ENCODE measurements at places on chromosomes 2 and 18.

DNA sequence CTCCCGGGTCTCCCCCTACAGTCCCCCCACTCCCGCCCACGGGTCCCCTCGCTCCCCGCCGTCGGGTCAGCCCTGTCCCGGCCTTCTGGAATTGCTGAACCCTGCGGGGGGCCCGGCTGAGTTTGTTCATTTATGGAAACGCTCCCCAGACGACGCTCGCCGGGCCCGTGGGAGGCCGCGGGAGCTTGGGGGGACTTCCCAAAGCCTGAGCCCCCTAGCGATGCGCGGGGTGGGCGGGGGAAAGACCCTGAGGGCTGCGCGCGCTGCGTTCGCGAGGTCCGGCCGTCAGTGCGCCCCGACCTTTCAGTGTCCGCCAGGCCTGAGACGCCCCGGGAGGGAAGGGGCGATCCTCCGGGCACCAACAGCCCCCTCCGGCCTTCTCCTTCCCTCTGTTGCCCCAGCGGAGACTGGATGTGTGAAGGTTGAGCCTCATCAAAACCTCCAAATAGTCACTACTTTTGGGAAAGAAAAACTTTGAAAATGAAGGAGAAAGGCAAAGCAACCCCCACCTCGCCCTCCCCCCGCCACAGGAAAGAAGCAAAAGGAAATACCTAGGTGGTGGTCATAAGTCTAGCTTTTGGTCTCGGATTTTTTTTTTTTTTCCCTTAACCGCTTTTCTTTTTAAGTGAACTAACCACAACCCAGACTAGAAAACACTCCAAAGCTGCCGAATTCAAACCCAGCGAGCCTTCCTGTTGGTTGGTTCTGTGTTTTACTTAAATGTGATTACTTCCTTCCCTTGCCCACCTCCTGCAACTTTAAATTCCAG is 509 bp upstream of the CYS1 start:
- no peak for DNase-seq

GRCh38 chr18:40534723-40535122 is 1420.3 kb upstream of the PIK3C3 start:
- no peak for DNase-seq

DNA sequence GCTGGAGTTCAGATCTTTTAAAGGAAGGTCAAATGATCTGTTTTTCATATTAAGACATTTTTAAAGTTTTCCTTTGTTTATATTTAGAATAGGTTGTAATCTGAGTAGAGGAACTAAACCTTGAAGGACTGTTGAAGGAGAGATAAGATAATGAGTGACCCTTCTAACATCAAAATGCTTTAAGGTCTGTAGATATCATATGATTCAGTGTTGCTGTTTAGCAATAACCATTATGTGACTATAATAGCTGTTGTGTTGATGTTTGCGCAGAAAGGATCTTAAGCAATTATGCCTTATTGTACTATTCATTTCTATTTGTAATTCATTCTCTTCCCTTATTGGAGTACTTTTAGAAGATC is 60.0 kb downstream of the SLC16A14 start:
- DNase-seq, result no peak

DNA sequence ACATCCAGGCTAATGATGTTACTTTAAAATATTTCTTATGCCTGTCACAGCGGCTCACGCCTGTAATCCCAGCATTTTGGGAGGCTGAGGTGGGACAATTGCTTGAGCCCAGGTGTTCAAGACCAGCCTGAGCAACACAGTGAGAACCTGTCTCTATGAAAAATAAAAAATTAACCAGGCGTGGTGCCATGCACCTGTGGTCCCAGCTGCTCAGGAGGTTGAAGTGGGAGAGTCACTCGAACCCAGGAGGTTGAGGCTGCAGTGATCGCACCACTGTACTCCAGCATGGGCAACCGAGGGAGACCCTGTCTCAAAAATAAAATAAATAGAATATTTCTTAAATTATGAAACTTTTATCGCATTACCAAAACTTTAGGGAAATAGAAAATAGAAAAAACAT is 28.1 kb upstream of the ACTR3 start:
- DNase-seq, result no peak

DNA sequence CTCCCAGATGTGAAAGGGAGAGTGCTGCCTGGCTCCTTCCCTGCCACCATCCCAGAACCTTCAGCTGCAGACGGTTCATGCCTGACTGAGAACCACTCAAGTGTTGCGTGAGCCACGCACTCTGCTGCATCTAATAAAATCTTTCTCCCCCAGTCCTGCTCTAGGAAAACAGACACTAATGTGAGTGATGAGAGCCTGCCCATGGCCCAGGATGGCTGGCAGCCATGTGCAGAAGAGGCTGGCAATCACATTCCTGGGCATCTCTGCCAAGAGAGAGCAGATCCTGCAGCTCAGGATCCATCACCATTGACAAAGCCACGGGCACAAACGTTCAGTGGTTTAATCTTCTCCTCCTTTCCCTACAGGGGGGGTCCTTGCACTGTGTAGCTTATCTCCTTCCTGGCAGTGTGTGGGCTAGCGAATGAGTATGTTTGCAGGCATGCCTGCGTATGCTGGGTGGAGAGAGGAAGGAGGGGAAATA is 477.5 kb downstream of the SLC4A3 start:
- DNase-seq, result no peak

GRCh38 chr18:39870591-39870990 is 2084.4 kb upstream of the PIK3C3 start:
- no peak for DNase-seq

- DNase-seq, result no peak
Measured at GRCh38 chr2:182826064-182826463, 40.4 kb downstream of the FRZB start.

GRCh38 chr2:28074137-28074536 is 183.6 kb downstream of the BABAM2 start:
- no peak for DNase-seq

DNA sequence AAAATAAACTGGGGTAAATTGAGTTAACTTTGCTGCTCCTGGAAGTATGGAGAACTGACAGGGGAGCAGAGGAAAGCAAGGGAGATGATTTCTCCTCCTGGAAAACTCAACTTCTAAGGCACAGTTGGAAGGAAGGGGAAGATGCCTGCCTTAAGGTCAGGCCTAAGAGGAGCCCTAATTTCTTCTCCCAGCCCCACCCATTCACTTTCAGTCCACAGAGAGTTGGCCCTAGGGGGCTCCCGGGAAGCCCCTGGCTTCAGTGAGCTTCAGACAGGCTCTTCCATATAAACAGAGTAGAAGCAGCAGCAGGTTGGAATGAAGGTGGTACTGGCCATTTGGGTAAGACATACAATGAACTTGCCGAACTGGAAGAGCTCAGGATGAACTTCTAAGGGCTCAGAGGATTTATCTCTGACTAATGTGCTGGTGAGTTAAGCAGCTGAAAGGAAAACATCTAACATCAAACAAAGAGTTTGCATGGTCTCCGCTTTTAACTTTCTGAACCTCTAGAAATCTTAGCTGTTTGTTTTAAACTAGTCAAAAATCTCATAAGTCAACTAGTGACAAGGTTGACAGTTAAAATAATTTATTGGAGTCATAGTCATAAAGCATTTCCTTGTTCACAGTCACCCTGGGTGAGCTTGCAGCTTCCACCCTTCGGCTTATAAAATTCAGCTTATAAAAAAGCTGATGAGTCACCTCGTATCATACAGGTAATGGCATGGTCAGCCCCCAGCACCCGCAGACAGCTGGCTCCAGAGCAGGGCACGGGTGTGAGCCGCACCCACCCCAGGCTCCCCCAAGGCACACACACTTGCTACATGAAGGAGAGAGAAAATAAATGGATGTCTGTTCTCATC is 9.8 kb downstream of the MALL start:
- no peak for DNase-seq

DNA sequence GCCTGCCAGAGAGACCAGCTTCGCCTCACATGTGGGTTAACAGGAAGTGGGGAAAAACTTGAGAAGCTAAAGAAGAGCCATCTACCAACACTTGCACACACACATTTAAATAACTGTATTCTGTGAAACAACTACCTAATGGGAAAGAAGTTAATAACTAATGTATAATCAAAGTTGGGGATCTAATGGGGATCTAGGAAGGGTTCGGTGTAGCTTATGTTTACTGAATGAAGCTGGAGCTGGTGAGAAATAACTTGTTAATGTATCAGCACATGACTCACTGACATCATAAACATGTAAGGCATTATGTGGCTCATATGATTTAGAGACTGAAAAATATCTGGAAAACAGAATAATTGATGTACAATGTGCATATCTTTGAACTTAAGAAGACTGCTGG is 421.3 kb upstream of the NXPH2 start:
- DNase-seq, result no peak

All from cerebellar cortex (tissue), 1 donor.